ENCODE measurements at places on chromosomes 6 and 20.

GRCh38 chr6:10749734-10750133, 2.1 kb downstream of the TMEM14B start:
- no peak for DNase-seq

- no peak for DNase-seq
These were observed 31.4 kb downstream of the AFDN start for GRCh38 chr6:167858086-167858591.

DNA sequence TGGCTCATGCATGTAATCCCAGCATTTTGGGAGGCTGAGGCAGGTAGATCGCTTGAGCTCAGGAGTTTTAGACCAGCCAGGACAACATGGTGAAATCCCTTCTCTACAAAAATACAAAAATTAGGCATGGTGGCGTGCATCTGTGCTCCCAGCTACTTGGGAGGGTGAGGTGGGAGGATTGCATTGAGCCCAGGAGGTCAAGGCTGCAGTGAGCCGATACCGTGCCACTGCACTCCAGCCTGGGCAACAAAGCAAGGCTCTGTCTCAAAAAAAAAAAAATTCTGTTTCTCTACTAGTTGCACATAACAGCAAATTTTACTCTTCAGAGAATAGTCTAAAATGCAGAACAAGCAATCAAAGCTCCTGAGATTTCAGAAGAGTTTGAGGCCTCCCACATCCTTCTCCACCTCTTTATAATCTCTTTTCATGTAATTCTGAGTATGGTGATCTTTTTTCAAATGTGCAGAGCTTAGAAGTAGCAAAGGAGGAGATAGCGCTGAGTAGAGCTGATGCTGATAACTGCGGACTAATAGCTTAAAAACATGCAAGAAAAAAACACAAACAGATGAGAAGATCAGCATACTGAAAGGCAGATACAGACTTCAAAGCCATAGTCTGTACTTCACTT, 23.3 kb downstream of the LRRN4 start:
- no peak for DNase-seq

GRCh38 chr6:14656649-14657048, 539.1 kb downstream of the CD83 start:
- peak; percentile 57 for DNase-seq

DNA sequence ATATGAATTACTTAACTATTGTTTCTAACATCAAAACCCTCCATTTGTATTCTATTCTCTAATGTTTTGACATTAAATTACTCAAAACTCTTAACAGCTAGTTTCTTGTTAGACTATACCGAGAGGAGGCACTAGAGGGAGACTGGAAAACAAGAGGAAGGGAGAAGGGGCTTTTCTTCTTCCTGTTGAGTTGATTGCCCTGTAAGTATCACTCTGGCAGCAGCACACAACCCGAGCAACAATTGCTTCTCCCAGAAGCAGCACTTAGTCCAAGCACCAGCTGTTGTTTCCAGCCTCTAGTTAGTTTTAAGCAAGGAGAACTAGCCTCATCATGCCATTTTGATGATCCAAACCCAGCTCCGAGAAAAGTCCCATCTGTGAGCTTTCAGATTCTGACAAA, 603.8 kb downstream of the PRKN start:
- no peak for DNase-seq

GRCh38 chr6:146781836-146782235, 183.1 kb downstream of the ADGB start:
- no peak for DNase-seq

DNA sequence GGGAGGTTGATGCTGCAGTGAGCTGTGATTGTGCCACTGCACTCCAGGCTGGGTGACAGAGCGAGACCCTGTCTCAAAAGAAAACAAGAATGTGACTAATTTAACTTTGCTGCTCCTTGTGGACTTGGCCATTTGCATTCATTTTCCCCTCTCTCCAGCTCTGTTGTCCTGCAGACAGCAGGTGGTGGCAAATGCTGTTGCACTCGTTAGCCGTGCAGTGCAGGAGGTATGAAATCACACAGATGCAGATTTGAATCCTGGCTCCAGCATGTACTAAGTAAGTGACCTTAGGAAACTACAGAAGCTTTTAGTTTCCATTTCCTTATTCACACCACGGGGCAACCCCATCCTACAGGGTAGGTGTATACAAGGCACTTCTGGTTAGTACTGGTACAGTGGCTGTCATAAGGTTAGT, 9.6 kb upstream of the BEND3 start:
- DNase-seq, result no peak

DNA sequence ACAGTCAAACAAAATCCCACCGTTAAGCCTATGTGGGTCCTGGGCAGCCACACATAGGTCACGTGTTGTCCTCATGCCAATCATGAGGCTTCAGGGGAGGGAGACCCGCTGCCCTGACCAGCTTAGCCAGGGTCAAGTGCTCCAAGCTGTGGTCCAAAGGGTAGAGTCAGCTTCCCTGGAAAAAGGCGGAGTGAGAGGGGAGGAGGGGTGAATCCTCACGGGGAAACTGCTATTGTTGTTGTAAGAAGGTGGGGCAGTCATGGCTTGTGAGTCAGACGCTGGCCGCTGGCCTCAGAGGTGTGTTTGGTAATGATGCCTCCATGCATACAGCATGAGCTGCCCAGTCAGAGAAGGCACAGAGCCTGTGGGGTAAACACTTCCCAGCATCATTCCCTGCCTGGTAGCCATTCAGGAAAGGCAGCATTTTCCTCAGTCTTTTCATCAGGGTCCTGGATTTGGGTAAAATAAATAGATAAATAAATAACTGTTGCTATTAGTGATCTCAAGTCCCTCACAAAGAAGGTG, 8.7 kb downstream of the CST3 start:
- no peak for DNase-seq

- no peak for DNase-seq
These were observed 184.2 kb upstream of the BMP2 start for GRCh38 chr20:6583134-6583738.

GRCh38 chr6:158763434-158764182, 55.6 kb downstream of the EZR start:
- DNase-seq, result no peak

DNA sequence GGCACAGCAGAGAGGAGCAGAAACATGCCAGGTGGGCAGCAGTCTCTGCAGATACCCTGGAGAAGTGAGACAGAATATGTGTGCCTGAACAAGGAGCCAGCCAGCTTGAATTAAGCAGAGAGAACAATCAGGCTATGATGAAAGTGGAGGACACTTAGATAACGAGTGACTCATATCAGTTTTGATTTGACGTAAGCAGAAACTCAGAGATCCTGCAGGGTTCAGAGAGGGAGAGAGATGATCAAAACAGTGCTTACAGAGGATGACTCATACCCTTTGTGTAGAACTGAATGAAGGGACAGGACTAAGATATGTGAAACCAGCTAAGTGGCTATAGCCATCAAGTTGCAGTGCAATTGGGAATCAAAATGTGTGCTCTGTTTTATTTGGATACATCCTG, 300.7 kb downstream of the TENT5A start:
- DNase-seq, result no peak

GRCh38 chr6:5215159-5215558, 45.6 kb downstream of the LYRM4 start:
- no peak for DNase-seq

GRCh38 chr6:108988296-108988695, 106.3 kb downstream of the SESN1 start:
- no peak for DNase-seq

DNA sequence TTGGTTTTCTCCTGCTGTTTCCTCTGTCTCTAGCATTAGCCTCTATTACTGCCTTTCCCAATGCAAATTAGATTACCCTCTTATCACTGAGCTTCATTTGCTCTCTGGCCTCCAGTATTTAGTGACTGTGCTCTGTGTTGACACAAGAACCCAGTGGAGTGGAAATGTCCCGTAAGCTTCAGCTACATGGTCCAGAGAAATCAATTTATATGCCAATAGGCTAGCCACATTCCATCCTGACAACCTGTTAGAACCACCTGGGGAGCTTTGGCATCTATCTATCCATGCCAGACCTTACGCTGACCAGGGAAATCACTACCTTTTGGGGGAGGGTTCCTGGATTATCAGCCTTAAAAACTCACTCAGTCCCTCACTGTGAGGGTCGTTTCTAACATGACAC, 459.6 kb downstream of the UTRN start:
- DNase-seq, result no peak

DNA sequence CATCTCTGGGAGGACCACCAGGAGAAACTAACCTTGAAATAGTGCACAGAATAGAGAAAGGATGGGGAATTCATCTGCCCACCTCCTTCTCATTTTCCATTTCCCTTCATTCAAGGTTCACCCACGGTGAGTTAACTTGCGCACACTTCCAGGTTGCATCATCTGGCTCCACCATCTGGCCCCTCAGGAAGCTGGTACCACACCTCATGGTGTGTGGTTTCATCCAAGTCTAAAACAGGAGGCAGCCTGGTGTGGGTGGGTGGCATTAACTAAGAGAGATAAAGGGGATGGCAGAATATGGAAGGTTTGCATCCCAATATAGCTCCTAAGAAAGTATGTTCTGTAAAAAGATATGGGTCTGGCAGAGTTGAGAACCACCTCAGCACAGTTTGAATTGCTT, 3.8 kb downstream of the ZNF334 start:
- peak; percentile 14 for DNase-seq

DNA sequence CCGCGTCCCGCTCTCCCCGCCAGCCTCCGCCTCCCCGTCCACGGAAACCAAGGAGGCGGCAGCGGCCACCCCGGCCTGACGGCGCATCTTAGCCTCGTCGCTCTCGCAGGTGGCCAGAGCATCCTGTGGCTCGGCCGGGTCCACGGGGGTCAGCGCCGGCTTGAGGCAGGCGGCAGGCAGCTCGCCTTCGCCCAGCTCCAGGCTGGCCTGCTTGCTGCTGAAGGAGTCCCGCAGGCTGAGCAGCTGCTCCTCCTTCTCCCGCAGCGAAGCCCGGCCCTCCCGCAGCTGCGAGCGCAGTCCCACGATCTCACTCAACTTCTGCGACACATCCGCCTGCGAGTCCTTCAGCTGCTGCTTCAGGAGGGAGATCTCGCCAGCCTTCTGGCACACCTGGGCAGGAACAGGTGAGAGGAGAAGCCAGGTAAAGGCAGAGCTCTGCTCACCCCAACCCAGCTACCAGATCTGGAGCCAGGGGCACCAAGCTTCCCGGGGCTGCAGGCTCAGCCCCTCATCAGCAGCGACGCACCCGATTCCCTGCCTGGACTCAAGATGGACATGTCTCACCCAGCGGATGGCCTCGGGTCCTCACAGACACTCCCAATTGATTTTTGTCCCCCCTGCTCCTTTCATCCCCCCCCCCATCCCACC, 5.2 kb upstream of the FASTKD5 start:
- DNase-seq, result no peak

DNA sequence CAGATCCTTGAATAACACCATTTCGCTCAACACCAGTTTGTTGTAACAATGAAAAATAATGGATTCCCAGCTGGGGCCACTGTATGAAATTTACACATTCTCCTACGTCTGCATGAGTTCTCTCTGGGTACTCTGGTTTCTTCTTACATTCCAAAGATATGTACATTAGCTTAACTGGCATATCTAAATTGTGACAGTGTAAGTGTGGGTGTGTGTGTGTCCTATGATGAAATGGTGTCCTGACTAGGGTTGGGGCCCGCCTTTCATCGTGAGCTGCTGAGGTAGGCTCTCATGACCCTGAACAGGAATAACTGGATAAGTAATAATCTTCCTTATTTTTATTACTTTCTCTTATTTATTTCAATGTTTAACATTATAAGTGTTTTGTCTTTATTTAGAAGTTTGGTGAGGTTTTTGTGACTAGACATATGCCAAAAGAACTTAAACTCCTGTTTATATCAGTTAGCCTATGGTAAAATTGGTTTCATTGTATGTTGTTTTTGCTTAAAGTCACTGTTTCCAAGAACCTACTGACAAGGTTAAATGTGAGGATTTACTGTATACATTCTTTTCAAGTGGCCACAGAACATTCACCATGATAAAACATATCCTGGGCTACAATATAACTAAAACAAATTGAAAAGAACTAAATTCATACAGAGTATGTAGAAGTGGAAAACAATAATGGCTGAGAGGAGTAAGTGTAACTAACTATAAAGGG, 42.4 kb downstream of the RBL1 start:
- no peak for DNase-seq

DNA sequence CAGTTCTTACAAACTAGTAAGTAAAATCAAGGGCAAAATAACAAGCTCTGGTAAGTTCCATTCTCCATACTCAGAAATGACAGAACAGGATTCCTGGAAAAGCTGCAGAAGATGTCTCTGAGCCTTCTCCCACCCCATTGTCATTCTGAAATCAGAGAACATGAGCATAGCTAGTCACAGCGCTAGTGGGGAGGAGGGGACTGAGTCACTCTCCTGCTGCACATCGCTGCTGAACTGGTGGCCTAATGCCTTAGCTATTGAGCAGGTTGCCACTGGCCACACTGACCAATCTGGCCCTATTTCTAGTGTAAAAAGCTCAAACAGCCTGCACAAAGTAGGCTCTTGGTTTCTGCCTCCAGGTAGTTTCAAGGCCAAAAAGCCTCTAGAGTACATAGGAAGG, 26.1 kb upstream of the RIPPLY2 start:
- no peak for DNase-seq

GRCh38 chr6:137745321-137745720, 121.7 kb upstream of the TNFAIP3 start:
- DNase-seq, result no peak

DNA sequence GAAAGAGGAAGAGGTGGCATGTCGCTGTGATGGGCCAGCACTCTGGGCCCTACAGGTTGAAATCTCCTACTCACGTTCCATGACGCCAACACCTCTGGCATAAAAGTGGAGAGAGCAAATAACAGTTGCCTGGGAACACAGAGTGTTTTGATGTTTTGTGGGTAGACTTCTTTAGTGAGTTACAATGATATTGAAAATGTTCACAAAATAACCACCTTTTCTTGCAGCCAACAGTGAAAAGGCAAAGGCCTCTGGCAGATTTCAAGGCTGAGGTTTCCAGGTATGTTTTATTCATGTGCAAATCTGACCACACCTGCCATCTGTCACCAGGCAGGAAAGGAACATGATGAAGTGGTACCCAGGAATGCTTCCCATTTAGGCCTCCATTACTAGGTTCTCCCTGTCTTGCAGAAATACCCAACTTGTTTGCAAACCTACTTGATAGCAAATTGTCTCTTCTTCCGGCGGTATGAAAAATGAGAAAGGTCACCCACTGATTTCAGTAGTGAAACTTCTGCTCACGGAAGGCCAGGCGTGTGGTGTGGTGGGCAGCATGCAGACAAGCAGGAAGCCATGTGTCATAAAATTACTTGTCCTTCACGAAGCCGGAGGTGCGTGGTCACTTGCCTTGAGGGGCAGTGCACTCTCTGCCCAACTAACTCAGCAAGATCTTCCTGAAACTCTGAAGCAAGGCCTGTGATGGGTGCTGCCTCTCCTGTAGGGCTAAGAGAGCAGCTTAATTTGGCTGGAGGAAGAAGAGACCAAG, 299.1 kb upstream of the PRDM1 start:
- DNase-seq, result no peak

DNA sequence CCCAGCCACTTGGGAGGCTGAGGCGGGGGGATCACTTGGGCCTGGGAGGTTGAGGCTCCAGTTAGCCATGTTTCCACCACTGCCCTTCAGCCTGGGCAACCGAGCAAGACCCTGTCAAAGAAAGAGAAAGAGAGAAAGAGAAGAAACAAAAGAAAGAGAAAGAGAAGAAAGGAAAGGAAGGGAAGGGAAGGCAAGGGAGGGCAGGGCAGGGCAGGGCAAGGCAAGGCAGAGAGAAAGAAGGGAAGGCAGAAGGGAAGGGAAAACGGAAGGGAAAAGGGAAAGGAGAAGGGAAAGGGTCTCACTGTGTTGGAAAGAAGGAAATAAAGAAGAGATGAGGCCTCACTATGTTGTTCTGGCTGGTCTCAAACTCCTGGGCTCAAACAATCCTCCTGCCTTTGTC, 47.8 kb upstream of the PBOV1 start:
- no peak for DNase-seq

All from GF-D8 (cell line).